Stimulated activated CD4-positive, alpha-beta T cell treated with anti-CD3 and anti-CD28 coated beads, Interleukin-2, amount 100 ng/mL, for 24 hours (primary cell): ENCODE measurements at places on chromosomes 11 and 22.

DNA sequence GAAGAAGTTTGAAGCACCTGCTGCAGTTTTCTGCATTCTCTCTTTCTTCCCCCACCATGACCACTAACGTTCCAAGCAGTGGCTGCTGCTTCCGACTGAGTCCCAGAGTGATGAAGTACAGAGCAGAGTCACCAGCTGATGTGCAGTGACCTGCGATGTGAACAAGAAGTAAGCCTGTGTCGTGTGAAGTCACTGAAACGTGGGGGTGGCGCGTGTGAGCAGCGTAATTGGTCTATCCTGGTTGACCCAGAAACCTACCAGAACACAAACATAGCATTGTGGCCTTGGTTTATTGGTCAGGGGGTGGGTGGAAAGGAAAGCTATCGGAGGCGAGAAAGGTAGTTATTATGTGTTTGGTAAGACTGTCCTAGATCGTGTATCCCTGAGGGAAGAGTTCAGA, 3.5 kb downstream of the KRTAP5-7 start:
- DNase-seq, result no peak

- no peak for DNase-seq
These were observed 208.4 kb downstream of the DDX10 start for GRCh38 chr11:108873310-108873709.

- DNase-seq, result no peak
These were observed 1.3 kb downstream of the C11orf21 start for GRCh38 chr11:2300290-2300935.

DNA sequence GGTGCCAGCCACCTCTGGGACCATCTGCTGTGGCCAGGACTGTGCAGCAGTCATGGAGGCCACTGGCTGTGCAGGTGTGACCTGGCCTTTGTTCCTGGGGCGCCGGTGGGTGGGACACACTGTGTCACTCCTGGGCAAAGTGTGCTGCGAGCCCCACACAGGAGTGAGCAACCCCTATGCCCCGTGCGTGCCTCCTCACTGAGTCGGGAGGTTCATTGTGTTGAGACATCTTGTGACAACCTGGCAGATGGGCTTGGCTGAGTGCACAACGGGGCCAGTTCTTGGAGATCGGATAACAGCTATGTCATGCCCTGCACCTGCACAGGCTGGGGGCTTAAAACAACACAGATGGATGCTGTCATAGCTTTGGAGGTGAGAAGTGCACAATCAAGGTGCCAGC, 13.5 kb downstream of the ANO1 start:
- no peak for DNase-seq

- DNase-seq, result no peak
These were observed 30.4 kb downstream of the LDHAL6A start for GRCh38 chr11:18485913-18486528.

GRCh38 chr11:128802358-128802981, 64.6 kb downstream of the KCNJ1 start:
- no peak for DNase-seq

GRCh38 chr22:39925909-39926679, 25.2 kb downstream of the GRAP2 start:
- DNase-seq, result no peak

DNA sequence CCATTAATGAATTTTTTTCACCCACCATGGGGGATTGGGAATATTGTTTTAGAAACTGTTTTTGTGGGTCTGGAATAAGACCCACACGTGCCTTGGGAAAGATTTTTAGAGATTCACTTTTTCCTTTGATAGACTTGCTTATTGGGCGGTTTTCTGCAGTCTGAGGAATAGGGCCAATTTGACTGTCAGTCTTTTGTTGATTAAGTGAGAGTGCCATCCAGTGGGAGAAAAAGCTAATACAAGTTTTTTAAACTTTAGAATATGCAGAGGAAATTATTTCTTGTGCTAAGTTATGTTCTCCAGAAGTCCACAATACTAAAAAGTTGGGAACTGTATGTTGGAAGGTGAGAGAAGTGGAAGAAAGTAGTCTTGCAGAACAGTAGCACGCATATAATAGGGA, 56.1 kb downstream of the PRMT3 start:
- no peak for DNase-seq

DNA sequence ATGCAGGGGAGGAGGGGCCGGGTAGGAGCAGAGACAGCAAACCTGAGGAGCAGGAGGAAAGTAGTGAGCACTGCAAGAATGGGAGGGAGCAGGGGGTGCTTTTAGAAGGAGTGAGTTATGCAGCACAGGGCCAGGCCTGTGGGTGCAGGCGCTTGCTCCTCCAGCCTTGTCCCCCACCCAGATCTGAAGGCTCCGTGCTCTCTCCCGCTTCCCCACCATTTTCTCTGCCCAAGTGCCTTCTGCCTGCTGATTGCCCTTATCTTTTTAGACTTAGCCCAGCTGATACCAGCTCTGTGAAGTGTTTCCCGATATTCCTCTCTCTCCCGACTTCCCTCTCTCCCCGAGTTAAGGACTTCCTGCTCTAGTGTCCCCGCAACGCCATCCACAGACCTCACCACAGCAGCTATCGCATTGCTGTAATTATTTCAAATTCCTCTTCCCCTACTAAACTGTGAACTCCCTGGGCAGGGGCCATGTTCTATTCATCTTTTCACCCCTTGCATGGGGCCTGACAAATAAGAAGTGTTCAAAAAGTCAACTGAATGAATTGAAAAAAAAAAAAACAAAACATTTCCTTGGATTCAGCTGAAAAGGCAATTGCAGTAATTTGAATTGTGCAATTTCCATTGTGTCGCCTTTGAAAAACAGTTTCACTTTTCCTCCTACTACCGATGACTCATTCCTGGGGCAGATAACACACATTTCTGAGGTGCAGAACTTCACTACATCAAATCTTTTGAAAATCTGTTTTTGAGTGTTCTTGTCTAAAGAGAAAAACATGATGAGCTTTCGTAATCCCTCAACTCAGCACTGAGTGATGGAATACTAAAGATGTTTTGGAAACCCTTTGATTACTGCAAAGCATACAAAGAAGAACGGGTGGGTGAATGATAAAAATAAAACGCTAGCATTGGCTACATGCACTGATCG, 69.7 kb upstream of the BMAL1 start:
- DNase-seq, result no peak

DNA sequence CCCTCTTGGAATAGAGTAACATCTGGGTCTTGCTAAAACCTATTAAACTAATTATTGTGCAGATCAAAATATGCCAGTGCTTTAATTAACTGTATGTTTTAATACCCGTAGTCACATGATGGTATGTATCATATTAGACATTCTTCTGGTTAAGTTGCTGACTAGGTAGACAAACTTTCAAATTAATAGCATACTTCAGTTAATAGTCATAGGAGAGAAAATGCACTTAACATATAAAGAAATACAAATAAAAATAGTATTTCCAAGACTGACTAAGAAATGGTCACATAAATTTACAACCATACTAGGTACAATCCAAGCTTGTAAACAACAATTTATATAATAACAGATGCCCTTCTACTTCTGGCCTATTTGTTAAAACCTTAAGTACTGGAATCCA, 7.6 kb upstream of the EXPH5 start:
- DNase-seq, result no peak

GRCh38 chr11:115623021-115623451, 118.8 kb upstream of the CADM1 start:
- no peak for DNase-seq

DNA sequence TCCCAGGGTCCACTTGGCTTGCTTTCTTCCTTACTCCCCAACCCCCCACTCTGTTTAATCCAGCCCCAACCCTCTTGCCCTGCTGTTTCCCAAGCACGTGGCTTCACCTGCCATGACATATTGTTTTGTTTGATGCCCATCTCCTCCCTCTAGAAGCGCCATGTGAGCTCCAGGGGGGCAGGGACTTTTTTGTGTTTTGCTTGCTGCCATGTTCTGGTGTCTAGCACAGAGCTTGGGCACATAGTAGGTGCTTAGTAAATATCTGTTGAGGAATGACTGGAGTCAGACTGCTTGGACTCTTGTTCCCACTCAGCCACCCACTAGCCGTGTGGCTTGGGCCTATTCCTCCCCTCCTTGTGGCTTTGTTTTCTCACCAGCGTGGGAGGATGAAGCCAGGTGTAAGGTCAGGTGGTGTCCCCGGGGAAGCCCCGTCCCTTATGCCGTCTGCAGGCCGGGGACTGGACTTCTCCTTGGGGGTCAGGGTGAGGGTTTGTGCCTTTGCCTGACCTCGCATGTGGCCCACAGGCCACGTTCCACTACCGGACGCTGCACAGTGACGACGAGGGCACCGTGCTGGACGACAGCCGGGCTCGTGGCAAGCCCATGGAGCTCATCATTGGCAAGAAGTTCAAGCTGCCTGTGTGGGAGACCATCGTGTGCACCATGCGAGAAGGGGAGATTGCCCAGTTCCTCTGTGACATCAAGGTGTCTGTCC, 3.8 kb downstream of the AIP start:
- DNase-seq, result peak; percentile 57

GRCh38 chr11:9386086-9386485, 1.6 kb downstream of the IPO7 start:
- DNase-seq, result no peak

GRCh38 chr11:96088914-96089313, 165.0 kb upstream of the MTMR2 start:
- DNase-seq, result no peak

DNA sequence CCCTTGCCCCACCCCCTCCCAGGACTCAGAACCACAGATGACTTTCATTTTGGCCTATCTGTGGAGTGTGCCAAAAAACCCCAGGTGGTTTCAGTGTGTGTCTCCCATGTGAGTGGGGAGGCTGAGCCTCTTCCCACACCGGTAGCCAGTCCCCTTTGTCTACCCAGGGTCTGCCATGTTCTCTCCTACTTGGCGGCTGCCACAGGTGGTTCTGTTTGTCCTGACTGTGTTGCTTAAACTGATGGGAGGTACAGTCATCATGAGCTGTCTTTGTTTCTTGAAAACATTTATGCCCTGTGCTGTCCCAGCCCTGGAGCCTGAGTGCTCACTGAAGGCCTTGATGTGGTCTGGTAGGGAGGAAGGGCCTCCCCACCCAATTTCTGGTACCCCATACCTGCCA, 39.7 kb upstream of the SUSD2 start:
- DNase-seq, result peak; percentile 38

GRCh38 chr11:122981388-122982264, at the start of gene BSX:
BSX (minus strand) TSS chr11:122981834; CDS start chr11:122981671, 163 bp downstream.
- DNase-seq, result peak; percentile 65

DNA sequence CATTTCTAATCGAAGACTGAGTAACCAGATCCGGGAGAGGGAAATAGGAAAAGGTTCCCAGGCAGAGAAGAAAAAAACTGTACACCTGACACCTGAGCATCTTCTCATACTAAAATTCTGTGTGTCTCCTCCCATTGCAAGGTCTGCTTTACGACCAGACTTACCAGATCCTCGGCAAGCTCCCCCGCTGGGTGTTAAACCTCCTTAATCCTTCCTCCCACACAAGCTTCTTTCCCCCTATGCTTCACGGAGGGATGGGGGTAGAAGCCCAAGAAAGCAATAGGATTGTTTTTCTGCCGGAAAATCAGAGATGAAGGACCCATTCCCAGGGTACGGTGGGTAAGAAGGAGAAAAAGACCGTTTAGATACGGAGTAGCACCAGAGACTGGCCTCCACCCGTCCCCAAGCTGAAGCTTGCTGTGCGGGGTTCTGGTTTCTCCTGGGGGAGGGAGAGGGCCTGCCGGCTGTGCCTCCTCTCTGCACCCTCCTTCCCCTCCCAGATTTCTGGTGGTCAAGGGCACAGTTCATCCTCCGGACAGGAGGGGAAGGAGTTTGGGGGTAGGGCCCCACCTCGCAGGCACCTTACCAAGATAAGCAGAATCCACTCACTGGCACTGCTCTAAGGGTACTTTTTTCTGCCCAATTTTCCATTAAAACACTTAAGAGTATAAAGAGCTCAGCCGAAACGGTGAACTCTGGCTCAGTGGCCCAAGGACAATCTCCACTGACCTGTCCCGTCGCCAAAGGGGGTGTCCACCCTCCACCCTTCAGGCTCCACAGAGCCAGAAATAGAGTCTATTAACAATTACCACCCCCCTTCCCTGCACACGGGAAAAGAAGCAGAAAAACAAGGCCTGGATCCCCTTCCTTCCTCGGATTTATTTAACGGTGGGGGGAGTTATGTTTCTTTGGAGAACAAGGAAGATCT, 1.2 kb downstream of the TOB2 start:
- peak; percentile 21 for DNase-seq

DNA sequence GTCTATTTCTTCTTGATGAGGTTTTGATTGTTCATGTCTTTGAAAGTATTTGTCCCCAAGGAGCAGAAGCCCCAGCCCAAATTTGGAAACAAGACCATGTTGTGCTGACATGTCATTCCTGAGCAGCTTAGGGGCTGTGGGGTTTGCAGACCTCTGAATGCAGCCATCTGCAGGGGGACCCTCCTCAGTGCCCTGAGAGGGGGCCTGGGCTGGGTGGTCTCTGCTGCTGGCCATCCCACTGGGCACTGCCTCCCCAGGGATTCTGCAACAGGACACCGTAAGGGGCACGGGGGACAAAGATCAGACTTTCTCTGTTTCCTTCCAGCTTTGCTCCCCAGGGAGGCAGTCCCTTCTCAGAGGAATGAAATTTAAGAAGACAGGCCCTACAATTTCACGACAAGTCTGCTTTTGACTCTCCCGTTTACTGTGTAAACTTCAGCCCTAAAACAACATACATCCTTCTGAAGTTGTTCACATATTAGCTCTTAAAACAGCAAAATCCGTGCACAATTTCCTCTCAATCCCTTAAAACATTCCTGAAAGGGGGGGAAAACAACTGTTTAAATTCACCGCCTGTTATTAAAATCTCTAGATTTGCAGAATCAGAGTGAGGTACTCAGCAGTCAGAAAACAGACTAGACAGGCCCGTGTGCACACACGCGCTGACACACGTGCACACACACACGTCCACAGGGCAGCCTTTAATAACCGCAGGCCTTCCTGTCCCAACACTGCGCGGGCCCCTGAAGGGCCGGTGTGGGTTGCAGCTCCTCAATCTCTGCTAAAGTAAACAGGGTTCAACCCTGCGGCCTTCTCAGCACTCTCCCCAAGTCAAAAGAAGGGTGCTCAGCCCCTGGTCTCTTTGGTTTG, 109.8 kb downstream of the KCNQ1 start:
- DNase-seq, result no peak

DNA sequence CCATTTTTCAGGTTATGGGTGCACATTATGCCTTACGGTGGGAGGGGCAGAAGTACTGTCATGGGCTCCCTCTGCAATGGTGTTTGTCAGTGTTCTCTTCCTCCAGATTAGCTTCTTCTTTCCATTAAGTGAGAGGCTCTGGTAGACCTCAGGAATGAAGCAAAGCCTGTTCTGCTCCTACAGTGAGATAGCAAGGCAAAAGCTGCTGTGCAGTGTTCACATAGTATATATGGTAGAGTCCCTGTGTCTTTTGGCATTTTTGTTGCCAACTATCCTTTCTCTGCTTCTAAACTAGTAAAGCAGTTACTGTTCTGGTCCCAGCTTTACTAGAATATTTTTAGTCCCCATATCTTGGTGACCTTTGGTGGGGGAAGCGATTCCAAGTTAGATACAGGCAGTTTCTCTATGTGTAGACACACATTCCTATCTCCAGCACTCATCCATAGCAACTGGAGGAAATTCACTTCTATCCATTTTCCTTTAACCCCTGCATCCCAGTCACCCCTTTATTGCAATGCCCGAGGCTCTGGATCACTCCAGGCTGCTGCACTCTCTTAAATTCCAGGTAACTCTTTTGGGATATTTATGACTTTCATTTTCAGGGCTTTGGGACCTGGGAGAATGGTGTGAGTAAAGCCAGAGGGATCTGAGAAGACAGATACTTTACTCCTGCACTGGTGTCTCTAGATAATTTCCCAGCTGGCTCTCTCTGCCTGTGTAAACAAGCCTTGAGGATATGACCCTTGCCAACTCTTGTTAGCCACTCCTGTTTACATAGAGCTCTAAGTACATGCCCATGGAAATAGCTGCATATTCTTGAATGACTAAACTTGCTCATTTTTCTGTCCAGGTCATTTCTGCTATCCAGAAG, 3.9 kb upstream of the TRIM34 start:
- no peak for DNase-seq

- DNase-seq, result peak; percentile 62
These were observed at the start of gene TLCD5 for GRCh38 chr11:120324932-120325810. TLCD5 (plus strand) TSS chr11:120325299; CDS start chr11:120327442, 2,143 bp downstream.
